ENCODE measurements at places on chromosomes 13 and 19.

- DNase-seq = peak; percentile 28
Observed at GRCh38 chr13:46051968-46052318, 603 bp downstream of the ZC3H13 start.

GRCh38 chr13:26540334-26540733, 17.1 kb upstream of the WASF3 start:
- DNase-seq = no peak

DNA sequence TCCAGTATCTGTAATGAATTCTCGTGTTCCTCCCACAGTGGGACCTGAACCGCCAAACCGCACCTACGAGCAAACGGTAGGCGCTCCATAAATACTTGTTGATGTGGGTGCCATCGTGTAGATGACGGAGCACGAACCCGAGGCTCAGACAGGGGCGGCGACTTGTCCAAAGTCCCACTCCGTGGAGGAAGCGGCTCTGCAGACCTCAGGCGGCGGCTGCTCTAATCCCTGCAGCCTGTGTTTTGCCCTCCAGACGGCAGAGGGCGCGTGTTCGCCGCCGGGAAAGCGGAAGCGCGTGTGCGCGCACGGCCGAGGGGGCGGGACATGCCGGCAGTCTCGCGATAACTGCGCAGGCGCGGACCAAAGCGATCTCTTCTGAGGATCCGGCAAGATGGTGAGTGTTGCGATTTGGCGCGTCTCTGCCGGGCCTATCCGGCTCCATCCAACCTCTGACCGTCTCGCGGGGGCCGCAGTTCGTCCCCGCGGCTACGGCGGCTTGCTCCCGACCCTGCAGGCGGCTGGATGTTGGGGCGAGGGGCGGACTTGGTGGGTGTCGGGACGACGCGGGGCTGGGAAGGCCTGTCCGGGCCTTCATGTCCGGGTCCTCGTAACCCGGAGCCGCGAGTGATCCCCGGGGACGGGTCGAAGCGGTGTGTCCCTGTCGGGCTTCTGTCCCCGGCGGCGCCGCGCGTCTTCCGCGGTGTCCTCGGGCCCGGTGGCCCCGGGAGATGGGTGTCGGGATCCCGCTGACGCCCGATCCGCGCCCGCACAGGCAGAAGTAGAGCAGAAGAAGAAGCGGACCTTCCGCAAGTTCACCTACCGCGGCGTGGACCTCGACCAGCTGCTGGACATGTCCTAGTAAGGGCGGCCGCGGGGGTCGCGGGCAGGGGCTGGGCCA, at the start of gene RPS15:
Gene RPS15 (plus strand): TSS at position 362 of the 898 bp plus-strand sequence. CDS start 30 bp downstream, at position 392.
- DNase-seq = peak; percentile 98

- DNase-seq = no peak
Observed at GRCh38 chr13:110636701-110637201, 21.4 kb downstream of the NAXD start.

GRCh38 chr13:91112201-91112923, 235.1 kb upstream of the MIR17HG start:
- no peak for DNase-seq

DNA sequence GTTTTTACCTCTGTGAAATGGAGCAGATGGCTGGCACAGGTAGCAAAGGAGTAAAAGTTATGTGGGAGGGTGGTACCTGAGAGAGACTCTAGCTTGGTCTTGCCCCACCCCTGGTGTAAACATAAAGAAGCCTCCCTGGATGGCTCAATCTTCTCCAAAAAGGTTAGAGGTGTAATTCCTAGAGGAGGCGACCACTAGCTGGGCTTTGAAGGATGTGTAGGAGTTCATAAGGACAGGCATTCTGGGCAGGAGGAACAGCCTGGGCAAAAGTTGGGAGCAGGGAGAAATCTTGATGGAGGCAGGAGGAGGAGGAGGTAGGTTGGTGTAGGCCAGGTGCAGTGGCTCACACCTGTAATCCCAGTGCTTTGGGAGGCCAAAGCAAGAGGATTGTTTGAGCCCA, 7.8 kb upstream of the ICAM4 start:
- no peak for DNase-seq

DNA sequence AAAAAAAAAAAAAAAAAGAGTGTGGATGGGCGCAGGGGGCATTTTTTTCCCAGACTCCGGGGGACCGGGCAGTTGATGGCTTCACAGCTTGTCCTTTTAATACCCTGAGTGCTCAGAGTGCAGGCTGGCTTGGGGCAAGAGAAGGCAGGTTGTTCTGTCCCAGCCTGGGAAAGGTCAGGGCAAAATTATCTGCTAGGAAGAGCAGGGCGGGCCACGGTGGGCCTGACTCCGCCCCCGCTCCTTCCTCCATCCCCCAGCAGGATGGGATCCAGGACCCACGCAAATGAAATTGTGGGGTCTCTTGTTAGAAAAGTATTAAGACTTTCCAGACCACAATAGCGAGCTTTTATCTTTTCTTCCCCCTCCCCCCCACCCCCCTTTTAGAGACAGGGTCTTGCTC, 70.7 kb downstream of the PTPRS start:
- no peak for DNase-seq

- no peak for DNase-seq
Observed at GRCh38 chr19:17266026-17266425, 1.2 kb upstream of the BABAM1 start.

DNA sequence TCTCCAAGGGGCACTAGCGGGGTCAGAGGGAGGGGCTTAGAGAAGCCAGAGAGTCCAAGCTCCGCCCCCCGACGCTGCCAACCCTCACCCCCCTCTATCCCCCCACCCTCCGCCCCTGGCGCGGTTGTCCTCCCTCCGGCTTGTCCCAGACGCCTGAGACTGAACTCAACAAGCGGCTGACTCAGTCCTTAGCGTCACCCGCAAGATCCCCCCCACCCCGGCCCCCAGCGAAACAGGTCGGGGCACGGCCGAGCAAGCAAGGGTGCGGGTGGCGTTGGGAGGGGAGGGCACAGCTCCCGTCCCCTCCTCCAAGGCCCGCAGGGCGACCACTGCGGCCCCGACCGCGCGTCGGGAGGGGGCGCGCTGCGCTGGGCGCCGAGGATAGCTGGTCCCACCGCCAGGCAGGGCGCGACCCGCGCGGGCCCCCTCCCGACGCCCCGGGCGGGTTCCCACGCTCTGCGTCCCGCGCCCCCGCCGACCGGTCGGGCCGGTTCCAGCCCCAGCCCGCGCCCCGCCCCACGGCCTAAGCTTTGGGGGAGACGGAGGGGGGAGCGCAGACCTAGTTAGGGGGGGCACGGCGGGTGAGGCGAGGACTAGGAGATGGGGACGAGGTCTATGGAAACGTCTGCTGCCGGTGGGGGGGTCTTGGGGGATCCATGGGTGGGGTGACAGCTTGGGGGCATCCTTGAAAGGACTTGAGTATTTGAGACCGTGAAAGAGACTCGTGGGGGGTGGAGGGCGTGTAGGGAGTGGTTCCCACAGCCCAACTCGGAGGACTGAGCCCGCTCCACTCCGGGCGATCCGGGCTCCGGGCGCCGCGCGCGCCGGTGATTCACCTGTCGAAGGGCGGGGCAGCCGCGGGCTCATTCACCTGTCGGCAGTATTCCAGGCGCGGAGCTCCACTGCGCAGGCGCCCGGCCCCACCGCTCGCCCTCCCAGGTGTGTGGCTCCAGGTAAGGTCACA, 5.1 kb downstream of the NOTCH3 start:
- peak; percentile 30 for DNase-seq

GRCh38 chr19:41449079-41449864, 6.3 kb downstream of the ERICH4 start:
- DNase-seq = no peak

GRCh38 chr19:2261438-2262172, 5.4 kb upstream of the JSRP1 start:
- no peak for DNase-seq

DNA sequence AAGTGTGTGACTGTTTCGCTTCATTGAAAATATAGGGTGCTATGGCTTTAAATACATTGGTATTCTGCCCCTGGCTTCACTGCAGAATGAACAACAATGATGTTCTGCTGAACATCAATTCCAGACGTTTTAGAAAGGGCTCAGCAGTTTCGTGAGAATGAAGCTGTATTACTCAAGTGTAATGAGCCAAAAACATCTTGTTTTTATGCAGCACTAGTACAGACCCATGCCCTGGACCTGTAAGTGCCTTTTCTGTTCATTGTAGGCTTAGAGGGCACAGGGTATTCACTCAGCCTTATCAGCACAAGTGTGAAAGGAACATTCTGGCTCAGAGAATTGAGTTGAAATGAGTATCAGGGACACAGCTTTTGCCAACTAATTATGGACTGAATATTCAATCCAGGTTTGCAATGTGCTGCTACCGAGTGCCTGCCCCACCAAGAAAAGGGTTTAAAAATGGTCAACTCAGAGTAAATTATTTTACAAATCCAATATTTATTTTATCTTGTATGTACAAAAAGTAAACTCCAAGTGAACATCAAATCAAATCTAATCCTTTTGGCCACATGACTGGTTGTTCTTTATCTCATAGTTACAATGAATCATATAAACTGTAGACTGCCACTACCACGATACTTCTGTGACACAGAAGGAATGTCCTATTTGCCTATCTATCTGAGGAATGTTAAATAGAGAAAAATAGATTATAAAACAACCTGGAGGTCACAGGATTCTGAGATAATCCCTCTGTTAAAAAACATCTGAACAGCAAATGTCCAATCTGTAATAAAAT, 362.8 kb downstream of the NALCN start:
- no peak for DNase-seq

DNA sequence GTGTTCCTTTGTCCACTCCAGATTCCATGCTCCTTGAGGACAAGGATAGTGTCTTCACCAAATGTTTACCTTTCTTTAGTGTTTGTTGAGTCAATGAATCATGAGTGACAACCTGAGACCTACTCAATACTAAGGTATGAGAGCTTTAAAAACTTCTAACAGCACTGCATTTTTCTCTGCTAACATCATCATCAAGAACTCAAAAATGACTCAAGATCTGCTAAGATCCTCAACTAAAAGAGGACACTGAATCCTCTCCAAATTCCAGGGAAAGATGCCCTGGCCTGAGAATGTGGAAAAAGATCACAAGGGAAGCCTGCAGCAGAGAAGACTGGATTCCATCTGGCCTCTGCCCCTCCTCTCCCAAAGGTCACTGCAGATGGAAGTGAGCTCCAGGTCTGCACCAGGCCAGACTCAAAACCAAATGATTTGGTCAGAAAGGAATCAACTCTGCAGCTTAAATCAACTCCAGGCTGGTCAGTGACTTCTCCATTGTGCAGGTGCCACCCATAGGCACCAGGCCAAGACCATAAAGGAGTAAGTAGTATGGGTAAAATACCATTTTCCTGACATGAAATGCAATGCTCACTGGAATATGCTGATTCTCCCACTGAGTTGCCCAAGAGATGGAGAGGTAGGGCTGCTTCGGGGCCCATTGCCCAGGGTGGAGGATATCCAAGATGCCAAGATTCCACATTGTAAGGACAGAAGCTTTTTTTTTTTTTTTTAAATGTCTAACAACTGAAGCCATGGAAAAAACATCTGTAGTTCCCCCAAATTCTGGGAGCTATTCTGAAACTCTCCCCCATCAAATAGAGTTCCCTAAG, 89.5 kb upstream of the DOCK9 start:
- no peak for DNase-seq

- no peak for DNase-seq
Observed at GRCh38 chr13:109606520-109606919, 179.9 kb downstream of the IRS2 start.

- no peak for DNase-seq
Observed at GRCh38 chr19:28377077-28377476, 835.9 kb downstream of the UQCRFS1 start.

GRCh38 chr13:99258946-99259345, 767 bp upstream of the GPR18 start:
- DNase-seq = no peak

DNA sequence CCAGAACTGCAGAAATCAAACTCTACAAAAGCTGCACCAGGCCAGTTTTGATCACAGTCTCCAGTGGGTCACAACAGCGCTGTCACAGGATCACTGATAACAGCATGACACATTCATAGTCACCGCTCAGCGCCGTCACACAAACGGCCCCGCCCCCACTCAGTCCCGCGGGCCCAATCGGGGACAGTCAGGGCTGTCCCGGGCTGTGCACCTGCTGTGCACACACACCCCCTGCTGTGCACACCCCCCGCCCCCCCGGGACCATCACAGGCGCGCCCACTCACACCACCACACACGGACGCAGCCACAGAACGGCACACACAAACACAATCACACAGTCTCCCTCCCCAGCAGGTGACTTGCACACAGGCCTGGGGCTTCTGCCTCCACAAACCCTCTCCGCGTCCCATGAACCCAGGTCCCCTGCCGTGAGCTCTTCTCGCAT, 435 bp upstream of the ZNF382 start:
- DNase-seq = no peak

DNA sequence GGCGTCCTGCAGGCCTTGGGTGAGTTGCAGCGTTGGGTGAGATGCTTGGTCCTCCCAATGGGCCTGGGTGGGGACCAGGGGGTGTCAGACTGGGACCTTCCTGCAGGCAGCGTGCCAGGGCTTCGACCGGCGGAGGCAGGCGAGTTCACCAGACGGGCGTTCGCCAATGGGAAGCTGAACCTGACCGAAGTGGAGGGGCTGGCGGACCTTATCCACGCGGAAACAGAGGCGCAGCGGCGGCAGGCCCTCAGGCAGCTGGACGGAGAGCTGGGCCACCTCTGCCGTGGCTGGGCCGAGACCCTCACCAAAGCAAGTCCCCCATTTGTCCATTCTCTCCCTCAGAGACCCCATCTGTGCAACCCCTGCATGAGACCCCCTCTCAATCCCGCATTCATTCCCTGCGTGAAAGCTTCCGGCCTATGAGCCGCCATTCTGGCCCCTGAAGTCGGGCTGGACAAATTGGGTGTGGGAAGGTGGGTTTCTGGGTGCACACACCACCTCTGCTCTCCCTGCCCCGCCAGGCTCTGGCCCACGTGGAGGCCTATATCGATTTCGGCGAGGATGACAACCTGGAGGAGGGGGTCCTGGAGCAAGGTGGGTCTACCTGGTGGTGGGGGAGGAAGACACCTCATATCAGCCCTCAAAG, 1.2 kb downstream of the GTPBP3 start:
- DNase-seq = no peak

- no peak for DNase-seq
Observed at GRCh38 chr19:6796278-6796677, 23.8 kb downstream of the VAV1 start.

DNA sequence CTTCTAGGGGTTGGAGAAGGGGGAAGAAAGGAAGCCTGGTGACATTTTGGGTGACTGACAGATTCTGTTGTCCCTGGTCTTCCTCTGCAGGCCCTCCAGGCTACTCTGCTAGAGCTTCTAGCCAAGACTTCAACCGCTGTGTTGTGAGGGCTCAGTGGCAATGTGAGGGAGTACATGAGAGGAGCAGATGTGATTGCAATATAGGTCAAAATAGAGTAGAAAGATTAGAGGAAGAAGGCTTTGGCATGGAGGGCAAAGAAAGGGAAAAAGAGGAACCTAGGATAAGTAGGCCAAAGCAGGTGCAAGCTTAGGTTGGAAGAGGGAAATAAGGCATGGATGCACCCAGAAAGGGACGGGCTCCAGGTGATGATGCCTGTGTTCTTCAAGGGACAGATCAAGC, 216.9 kb downstream of the RGCC start:
- no peak for DNase-seq

GRCh38 chr13:40148101-40148500, 492.6 kb downstream of the COG6 start:
- no peak for DNase-seq

DNA sequence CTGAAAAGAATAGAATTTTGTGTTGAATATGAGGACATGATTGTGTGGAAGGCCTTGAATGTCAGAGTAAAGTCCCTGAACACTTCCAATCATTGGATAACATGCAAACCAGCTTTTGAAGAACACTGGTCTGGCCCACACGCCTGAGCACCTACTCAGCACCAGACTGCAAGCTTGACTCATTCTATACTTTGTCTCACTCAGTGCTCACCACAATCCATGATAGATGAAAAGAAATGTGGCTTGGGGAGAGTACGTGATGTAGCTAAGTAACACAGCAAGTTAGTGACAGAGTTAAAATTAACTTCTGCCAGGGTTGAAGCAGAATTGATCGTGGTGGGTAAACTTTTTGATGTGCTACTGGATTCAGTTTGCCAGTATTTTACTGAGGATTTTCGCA, 12.0 kb downstream of the DLEU7 start:
- DNase-seq = no peak

All from skin of body (tissue), 3 donors.